ENCODE measurements at places on chromosomes 6 and 20. TPM values are rescaled to one million over a fixed set of nuclear protein-coding genes. Genes with fewer than 3 reads are reported as not detected.

DNA sequence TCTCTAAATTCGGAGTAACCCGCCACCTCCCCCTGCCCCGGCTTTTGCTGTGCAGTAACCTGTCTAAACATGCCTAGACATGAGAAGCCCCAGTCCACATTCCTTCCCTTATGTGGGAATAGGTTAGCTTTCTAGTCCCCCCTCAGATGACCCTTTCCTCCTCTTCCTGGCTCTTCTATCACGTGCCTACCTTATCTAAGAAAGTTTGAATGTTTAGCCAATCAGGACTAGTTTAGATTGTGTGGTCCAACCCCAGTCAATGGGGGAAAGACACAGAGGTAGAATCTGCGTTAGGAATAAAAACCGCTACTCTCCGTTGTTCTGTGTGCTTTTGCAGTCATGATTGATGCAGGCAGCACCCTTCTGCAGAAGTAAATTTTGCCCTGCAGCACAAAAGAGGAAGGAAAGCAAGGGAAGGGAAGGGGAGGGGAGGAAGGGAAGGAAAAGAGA lies 69.0 kb upstream of the CD93 start:
- no peak for ATAC-seq

DNA sequence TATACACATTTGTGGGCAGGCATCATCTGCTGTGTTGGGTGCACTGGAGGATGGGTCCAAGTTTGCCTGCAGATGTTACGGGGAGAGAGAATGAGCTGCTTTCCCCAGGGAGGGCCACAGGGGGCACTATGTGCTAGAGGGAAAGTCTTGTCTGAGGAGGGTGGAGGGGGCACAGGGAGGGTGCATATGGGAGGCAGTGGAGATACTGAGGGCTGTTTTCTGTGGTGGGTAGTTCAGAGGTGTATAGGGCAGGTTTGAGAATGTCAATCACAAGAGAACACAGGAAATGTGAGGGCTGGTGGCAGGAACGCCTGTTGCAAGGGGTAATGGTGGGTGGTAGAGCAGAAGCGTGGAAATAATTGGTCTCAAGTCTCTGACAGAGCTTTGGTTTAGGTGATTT lies 7.7 kb upstream of the PTPRA start:
- ATAC-seq = no peak

DNA sequence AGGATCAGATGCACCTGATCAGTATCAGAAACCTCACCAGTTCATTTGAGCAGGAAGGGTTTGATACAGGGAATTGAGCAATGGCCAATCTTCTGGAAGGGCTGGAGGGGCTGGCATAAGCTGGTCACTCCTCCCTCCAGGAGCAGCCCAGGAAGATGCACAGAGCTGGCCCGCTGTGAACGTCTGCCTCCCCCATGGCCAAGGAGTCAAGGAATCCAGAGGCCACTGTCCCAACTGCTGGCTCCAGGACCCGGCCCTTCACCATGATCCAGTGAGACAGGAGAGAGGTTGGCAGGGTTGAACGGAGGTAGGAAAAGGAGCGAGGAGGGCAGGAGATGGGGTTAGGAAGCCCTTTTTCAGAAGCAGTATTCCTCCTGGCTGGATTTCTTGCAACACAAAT lies 113.9 kb upstream of the CST7 start:
- ATAC-seq = no peak

GRCh38 chr6:90186637-90187371 lies 109.8 kb downstream of the BACH2 start:
- ATAC-seq = no peak

DNA sequence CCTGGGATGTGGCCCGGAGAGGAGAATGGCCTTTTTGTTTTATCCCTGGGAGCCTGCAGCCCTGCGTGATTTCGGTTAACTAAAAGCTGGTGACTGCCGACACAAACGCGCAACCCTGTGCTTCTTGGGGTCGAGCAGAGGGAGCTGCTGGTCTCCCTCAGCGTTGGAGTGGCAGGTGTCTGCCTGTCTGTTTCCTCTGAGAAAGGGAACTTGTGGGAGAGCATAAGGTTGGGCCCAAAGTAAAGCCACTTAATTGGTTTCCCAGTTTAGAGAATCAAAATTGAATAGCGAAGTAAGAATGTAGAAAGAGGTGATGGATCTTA lies 500 bp downstream of the LTV1 start:
- ATAC-seq = no peak

ULBP2 gene
- total RNA-seq = not detected

GRCh38 chr20:474581-474980 lies 12.2 kb upstream of the TBC1D20 start:
- no peak for ATAC-seq

GSTA4 gene
- total RNA-seq = 40.4 TPM

GRCh38 chr6:140697585-140697984 lies 1323.1 kb upstream of the CITED2 start:
- ATAC-seq = no peak

DNA sequence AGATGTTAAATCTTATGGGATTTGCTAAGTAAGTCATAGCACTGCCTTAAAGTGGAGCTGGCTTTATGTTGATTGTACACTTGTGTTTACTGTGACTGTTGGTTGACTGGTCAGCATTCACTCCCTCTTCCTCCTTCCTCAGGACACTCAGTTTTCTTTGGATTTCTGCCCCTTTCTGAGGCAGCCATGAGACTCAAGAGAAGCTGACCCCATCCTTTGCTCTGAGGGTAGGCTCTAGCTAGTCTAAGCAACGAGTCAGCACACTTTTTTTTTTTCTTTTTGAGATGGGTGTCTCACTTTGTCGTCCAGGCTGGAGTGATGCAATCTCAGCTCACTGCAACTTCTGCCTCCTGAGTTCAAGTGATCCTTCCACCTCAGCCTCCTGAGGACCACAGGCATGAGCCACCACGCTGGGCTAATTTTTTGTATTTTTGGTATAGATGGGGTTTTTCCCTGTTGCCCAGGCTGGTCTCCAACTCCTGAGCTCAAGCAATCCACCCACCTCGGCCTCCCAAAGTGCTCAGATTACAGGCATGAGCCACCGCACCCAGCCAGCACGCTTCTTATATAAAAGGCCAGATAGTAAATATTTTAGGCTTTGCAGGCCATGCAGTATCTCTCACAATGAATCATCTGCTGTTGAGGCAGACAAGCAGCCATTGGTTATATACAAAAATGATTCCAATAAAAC lies 191.4 kb downstream of the NFATC2 start:
- ATAC-seq = no peak

- ATAC-seq = no peak
Measured at GRCh38 chr20:17621229-17621968, 51.5 kb downstream of the DSTN start.

DNA sequence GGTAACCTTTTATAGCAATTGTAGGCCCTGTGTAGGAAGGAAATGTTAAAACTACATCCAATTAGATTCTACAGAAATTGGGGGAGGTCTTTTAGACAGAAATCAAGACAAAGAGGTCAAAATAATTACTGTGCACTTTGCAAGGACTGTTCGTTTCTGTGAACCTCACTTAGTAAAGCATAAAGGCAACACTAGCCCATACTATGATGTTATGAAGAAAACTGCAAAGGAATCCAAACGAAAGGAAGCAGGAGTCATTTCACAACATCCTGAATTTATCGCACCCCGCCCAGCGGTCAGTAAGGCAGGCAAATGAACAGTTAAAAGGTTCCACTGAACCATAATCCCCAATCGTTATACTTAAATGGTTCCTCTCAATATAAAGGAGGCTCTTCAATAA lies 429.5 kb upstream of the ARID1B start:
- no peak for ATAC-seq

GLP1R gene
- not detected for total RNA-seq

GRCh38 chr6:151160929-151161757 lies 78.6 kb upstream of the AKAP12 start:
- no peak for ATAC-seq

DNA sequence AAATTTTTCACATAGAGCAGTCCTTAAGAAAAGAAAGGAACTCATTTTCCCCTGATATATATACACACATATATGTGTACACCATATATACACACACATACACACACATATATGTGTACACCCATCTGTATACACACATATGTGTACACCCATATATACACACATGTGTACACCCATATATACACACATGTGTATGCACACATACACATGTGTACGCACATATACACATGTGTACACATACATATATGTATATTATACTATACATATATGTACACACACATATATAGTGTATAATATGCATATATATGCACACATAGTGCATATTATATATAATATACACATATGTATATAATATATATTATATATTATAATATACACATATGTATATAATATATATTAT lies 9.1 kb downstream of the MAP3K4 start:
- no peak for ATAC-seq

DNA sequence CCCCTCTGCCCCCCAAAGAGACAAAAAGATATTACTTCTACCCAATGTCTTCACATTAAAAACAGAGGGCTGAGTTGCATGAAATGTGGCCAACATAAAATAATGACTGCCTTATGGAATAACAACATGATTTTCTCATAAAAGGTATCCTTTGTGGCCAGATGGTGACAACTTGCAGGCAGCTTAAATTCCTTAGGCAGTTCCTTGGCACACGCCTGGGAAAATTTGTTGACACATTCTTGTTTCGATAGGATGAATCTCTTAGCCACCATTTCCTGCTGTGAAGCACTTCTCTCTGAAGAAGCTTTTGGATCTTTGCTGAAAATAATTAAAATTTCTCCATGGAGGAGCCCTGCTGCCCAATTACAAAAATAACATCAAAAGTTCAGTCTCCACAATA lies 109.0 kb upstream of the COL21A1 start:
- no peak for ATAC-seq

GRCh38 chr6:70371454-70372105 lies 41.7 kb upstream of the FAM135A start:
- ATAC-seq = no peak

Measured in gastroesophageal sphincter (tissue), 4 donors.